ENCODE measurements at places on chromosomes 5 and 9. TPM values are rescaled to one million over a fixed set of nuclear protein-coding genes. Genes with fewer than 3 reads are reported as not detected.

- DNase-seq, result peak; percentile 80
Measured at GRCh38 chr9:14320271-14321181, 6.6 kb upstream of the NFIB start.

GRCh38 chr5:143527808-143528207 lies 124.3 kb upstream of the NR3C1 start:
- no peak for DNase-seq

GRCh38 chr5:173969167-173970049 lies 19.6 kb upstream of the C5orf47 start:
- DNase-seq, result peak; percentile 51

GRCh38 chr5:72245546-72245945 lies 74.5 kb downstream of the MRPS27 start:
- DNase-seq, result no peak

DNA sequence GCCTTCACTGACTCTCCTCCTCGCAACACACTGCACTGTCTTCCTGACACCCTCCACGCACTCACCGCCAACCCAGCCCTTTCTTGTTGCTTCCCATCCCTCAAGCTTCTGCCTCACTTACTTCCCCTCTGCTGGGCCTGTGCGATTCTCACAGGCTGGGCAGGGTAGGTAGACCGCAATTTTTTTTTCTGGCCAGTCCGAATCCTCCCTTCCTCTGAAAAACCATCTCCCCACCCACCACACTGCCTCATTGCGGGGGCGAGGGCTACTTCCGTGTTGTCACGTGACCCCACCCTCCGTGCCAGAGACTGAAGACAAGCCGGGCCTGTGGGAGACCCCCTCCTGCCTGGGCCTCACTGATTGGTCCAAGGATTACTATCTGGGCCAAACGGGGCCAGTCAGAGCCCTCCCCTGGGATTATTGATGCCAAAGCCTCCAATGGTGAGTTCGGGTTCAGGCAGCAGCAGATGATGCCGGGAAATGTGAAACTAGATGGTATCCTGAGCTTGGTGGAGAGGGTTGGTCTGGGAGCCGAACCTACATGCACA lies 73.1 kb downstream of the STK10 start:
- no peak for DNase-seq

- no peak for DNase-seq
Measured at GRCh38 chr9:120783602-120784047, 9.6 kb downstream of the FBXW2 start.

GRCh38 chr5:56344594-56344993 lies 111.5 kb upstream of the ANKRD55 start:
- DNase-seq, result no peak

DNA sequence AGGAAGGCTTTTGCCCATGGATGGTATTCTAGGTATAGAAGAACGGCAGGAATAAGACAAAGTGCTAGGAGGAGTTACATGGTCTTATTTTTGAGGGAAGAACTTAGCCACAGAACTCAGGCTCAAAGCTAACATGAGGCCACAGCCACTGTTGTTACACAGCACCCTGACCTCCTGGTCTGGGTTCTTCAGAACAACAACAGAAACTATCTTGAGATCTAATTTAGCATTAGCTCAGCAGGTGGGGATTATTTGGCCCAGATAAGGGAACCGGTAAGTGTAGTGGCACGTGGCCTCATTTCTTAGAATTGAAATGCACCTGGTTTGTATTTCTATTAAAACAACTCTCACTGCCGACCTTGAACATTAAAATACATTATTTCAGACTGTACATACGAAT lies 1168.7 kb upstream of the SEMA6A start:
- DNase-seq, result no peak

DNA sequence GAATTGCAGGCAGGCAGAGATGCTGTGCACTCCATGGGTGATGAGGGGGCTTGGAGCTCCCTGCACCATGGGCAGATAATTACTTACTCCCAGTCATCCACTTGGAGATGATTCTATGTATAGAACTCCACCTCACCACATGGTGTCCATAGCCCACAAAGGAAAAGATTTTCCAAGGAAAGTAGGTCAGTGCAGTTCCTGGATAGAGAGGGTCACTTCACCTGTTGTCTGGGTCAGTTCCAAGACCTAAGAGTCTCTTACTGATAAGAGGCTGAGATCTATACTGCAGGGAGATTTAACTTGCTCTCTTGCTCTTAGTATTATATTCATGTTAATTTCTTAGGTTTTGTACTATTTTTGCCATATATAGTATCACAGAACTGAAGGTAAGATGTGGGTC lies 113.9 kb upstream of the BRINP1 start:
- DNase-seq, result no peak

The ENG gene
- polyA plus RNA-seq, result 17.2 TPM

The CCDC112 gene
- 4.7 TPM for polyA plus RNA-seq

The SPATA31A7 gene
- polyA plus RNA-seq, result not detected
